ENCODE measurements at places on chromosomes 3 and 15.

DNA sequence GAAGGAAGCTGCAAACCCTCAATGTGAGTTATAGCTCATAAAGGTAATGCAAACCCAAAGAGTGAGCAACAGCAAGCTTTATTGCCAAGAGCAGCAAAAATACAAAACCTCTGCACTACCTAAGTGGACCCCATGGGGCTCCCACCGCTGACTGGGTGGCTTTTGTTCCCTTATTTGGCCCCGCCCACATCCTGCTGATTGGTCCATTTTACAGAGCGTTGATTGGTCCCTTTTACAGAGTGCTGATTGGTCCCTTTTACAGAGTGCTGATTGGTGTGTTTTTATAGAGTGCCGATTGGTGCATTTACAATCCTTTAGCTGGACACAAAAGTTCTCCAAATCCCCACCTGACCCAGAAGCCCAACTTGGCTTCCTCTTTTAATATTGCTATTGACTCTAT is 154.5 kb upstream of the NSMCE3 start:
- DNase-seq, result no peak

DNA sequence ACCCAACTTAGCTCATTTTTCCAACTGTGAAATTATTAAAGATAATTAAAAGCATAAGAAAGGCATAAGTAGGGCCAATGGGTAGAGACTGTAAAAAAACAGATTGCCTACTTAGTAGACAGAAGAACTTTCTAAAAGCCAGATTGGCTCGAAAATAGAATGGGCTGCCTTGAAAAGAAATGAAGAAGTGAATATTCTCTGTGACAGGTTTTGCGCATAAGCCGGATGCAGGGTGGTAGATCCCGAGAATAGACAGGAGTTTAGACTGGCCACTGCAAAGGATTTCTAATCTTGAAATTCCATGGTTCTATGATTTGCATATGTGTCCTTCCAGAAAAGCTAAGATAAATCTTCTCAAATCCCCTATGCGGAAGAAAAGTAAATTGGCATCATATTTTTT is 173.3 kb upstream of the ICE2 start:
- no peak for DNase-seq

DNA sequence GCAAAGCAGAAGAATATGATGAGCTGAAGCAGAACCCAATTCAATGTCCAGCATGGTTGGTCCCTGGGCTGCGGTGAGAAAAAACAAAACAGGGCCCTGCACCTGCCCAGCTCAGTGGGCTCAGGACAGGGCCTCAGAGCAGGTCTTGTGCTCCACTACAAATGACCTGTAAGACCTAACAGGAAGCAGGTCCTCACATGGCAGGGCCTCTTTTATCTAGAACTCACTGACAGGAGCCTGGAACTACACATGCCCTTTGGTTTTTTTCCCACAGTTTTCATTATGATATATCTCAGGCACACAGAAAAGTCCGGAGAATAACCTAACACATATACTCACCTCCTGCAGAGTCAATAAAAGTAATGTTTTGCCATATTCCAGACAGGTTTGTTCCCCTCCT is 38.4 kb downstream of the CCDC12 start:
- DNase-seq, result no peak

GRCh38 chr15:42732095-42732827 is 4.7 kb downstream of the CDAN1 start:
- no peak for DNase-seq

DNA sequence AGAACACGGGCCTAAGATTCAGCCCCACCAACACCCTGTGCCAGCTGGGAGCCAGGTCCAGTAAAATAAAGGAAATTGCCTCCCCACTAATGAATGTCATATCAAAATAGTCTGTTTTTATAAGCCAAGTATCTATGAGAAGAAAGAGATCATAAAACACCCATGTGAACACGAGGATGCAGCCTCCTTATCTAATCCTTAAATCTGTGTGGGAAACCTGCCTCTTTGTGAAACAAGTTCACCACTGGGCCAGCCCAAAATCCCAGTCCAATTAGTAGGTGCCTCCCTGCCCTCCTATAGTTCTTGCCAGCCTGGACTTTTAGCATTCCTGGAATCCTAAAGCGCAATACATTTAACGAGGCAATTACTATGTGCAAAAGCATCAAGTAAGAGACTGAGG is 42.0 kb downstream of the SCAPER start:
- no peak for DNase-seq

DNA sequence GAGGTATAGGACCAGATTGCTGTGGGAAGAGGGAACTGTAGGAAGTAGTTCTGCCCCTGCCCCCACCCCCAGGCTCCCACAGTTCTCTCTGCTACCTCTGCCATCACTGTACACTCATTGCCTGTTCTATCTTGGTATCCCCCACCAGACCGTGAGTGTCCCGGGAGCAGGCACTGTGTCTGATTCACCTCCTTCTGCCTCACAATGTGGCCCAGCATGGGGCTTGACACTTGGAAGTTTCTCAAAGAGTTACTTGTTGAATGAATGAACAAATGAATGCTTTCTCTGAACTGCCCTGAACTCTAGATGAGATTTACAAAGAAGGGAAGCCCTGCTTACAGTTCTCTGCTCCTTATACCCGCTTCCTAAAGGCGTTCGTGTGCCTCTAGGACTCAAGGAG is 27.1 kb upstream of the PIK3CB start:
- DNase-seq, result no peak

DNA sequence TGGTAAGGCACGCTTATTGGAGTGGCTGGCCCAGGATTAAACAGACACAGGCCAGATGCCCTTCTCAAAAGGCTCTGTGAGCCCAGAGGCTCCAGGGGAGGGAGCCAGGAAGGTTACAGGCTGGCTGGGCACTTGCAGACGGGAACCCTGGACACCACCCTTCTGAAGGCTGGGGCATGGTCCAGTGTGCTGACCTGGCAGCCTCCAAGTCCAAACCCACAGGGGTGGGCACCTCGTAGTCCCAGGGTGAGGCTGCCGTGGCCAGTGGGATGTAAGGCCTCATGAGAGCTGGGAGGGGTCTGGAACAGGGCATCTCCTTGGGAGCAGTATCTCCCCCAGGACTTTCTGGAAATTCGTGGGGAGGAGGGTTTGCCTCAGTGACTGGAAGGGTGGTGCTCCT is 19.6 kb downstream of the EFCC1 start:
- no peak for DNase-seq

DNA sequence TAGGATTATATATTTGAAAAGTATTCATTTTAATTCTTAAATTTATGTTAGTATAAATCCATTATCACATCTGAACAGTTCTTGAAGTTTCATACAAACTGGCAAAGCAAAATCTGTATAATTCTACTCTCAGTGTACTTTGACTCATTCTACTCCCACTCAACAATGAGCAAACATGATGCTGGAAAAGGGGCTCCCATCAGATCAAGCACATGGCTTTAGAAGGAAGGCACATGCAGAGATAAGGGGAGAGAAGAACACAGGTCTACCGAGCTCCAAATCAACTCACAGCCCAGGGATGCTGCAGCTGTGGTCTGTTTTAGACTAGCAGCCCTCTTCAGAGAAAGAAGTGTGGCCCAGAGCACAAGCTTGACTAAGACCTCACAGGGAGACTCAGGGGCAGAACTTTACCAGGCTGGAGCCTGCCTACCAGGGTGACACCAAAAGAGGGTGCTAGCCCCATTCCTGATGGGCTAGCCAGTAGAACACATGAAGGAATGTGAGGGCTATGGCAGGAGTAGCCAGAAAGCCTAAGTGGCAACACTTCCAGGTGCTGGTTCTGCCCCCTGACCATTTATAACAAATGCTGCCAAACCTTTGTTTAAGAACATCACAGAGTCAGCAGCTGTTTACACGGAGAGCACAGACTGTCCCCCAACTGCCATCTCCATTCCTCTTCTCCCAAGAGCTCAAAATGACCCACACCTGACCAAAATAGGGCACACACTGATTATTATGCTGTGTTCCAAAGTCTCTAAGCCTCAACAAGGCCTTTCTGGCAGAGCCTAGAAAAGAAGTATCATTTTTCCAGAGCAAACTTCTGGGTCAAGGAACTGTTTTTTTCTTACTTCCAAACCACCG is 19.5 kb downstream of the SEC22C start:
- DNase-seq, result no peak

DNA sequence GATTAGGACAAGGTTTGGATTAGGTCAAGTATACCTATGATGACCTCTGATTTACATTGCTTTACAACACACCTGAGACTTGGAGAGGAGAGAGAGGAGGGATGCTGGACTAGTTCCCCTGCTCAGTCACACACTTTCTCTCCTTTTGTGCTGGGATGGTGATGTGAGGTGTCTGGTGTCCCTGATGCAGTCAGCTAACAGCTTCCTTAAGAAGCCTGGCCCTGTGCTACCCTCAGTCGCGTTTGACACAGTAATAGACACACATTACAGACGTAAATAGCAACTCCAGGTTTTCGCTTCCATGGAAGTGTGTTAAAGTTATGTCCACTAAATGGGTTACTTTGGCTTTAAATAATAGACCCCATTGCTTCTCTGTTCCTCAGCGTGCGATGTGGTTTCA is 58.9 kb downstream of the RARB start:
- no peak for DNase-seq

- no peak for DNase-seq
Measured at GRCh38 chr3:157280786-157281185, 120.8 kb upstream of the CCNL1 start.

DNA sequence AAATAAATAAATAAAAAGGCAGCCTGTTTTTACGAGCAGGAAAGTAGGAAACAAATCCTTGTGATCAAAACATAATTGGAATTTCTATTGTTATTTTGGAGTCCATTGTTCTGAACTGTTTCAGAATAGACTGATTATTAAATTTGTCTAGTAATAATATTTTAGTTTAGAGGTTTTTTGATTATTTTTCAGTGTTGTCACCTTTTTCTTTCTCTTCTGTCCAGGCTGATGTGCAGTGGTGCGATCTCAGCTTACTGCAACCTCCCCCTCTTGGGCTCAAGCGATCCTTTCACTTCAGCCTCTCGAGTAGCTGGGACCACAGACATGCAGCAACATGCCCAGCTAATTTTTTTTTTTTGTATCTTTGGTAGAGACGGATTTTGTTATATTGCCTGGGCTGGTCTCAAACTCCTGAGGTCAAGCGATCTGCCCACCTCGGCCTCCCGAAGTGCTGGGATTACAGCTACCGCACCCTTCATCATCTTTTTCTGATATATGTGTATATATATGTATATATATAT is 38.0 kb downstream of the KAT2B start:
- no peak for DNase-seq

GRCh38 chr3:58026598-58026997 is 18.4 kb downstream of the FLNB start:
- DNase-seq, result no peak

DNA sequence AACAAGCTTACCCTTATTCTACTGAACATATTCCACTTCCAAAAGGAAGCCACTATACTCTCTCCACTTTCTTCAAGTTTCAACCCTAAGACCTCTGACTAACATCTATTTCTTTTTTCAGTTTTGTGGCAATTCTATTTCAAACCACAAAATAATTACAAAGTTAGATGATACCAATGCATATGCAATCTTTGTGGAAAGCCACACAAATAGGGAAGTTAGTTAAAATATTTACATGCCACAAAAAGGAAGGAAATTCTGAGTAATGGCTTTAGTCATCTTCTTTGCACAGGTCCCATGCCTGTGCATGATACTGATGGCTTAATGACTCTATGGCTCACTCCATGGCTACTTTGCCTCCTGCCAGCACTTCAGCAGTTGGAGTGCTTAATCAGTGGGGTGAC is 57.0 kb upstream of the MCTP2 start:
- DNase-seq, result no peak

DNA sequence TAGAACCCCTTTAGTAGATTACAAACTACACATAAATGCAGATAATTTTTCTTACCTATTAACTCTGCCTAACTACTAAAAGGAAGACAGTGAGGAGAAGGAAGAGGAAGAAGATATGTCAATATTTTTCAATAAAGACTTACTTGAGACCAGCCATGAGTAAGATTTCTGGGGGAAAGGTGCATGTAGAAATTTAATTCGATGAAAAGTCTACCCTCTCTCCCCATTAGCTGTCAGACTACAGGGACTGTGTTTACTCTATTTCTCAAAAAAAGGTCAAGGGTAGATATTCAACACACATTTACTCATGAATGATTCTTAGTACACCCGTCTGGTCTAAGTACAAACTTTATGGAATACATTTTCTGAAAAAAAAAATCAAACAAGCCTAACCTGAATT is 6.8 kb downstream of the TSPAN3 start:
- no peak for DNase-seq

GRCh38 chr3:181794011-181794790 is 82.5 kb downstream of the SOX2 start:
- DNase-seq, result no peak

DNA sequence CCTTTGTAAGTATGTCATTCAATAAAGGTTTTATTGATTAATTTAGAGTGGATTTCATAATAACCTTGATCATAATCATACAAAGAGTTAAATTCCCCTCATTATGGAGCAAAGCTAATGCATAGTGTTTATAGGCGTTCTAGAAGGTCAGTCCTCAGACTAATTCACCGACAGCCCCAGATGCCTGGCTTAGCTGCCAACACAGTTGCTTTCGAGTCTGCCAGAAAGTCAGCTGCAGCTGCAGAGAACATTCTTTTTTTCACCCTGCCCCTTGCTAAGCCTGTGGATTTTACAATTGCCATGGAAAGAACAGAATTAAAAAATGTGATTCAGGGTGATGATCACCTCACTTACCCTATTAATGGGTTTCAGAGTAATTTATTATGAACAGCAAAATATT is 21.2 kb downstream of the CADM2 start:
- peak; percentile 33 for DNase-seq

GRCh38 chr3:43872301-43872700 is 181.6 kb downstream of the ABHD5 start:
- DNase-seq, result no peak

GRCh38 chr15:75360856-75361255 is 7.6 kb downstream of the MAN2C1 start:
- no peak for DNase-seq

DNA sequence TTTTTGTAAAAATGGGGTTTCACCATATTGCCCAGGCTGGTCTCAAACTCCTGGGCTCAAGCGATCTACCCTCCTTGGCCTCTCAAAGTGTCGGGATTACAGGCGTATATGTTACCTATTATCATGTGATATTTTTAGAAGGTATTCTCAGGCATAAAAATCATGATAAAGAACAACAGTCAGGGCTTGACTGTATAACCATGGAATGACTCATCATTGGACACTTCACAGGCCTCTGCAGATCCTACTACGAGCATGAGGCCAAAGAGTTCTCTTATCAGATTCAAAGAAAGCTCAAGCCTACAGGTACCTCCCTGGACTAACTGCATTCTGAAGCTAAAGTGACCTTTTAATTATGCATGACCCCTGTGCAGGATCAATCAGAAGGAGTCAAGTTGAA is 91.7 kb upstream of the PRICKLE2 start:
- no peak for DNase-seq

- DNase-seq, result no peak
Measured at GRCh38 chr3:173983343-173983742, 585.8 kb downstream of the NLGN1 start.

- no peak for DNase-seq
Measured at GRCh38 chr3:85077018-85077417, 118.2 kb downstream of the CADM2 start.

DNA sequence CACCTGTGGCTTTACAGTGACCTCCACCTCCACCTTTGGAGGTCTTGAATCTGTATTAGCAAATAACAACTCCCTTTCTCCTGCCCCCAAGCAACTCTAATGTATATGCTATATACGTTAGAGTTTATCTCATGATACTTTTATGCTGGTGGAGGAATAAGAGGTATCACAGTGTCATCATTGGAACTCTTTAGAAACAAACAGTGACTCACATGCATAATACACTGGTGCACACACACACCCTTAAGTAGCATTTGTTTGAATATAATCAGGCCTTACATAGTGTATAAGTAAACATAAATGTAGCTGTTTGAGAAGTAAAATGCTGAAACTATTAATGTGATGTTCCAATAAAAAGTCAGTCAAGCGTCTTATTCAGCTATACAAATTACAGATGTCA is 280.2 kb upstream of the C2CD4B start:
- no peak for DNase-seq

Measured in cardiac muscle cell (in vitro differentiated cells and primary cell).